Ovary (tissue), 10 donors: ENCODE measurements at places on chromosomes 2 and 18. TPM values are rescaled to one million over a fixed set of nuclear protein-coding genes. Genes with fewer than 3 reads are reported as not detected.
A peak's percentile ranks its signal among the peaks of the same experiment; 100 is the strongest.

- no peak overlapping the region for H3K27ac ChIP-seq
- H3K36me3 ChIP-seq, result no peaks in the 10 kb centered on the region
- H3K4me1 ChIP-seq, result peaks cover 8% of the 10 kb centered on the region
- peak; percentile 64 for DNase-seq
- H3K27me3 ChIP-seq, result no peaks in the 10 kb centered on the region
These were observed 472.3 kb downstream of the TNS1 start for GRCh38 chr2:217530392-217531090.

- H3K36me3 ChIP-seq, result no peaks in the 10 kb centered on the region
- H3K27ac ChIP-seq, result no peak overlapping the region
- H3K4me1 ChIP-seq, result peaks cover 1% of the 10 kb centered on the region
- no peak overlapping the region for H3K4me3 ChIP-seq
- no peak for DNase-seq
These were observed 281.0 kb downstream of the AFF3 start for GRCh38 chr2:99861376-99861760.

DNA sequence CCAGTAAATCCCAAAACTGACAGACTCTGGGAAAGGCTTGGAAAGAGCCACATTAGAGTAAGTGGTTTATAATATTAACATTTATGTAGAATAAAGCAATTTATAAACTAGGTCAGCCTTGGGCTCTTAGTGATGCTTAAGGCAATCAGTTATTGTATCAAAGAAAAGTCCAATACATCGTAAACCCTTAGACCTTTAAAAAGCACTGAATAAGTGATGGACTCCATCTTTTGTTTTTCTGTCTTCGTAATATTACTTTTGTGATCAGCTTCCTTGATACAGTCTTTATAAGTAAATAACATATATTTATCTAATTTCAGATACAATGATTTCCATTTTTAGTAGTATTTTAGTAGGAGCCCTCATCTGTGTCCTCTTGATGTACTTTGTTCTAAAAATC lies 28.7 kb downstream of the DDX1 start:
- H3K27me3 ChIP-seq, result no peaks in the 10 kb centered on the region
- no peak overlapping the region for H3K4me3 ChIP-seq
- no peak overlapping the region for H3K27ac ChIP-seq
- DNase-seq, result no peak
- no peaks in the 10 kb centered on the region for H3K36me3 ChIP-seq

Gene LHCGR
- 4.8 TPM for total RNA-seq

GRCh38 chr2:138994502-138994901 lies 214.3 kb upstream of the NXPH2 start:
- no peak overlapping the region for H3K4me3 ChIP-seq
- H3K36me3 ChIP-seq, result no peaks in the 10 kb centered on the region
- no peak overlapping the region for H3K27ac ChIP-seq
- H3K4me1 ChIP-seq, result no peaks in the 10 kb centered on the region

GRCh38 chr2:31286961-31287550 lies 53.1 kb downstream of the EHD3 start:
- H3K4me3 ChIP-seq, result no peak overlapping the region
- H3K4me1 ChIP-seq, result no peaks in the 10 kb centered on the region
- no peak for DNase-seq
- no peaks in the 10 kb centered on the region for H3K27me3 ChIP-seq

- DNase-seq, result no peak
- H3K27ac ChIP-seq, result no peak overlapping the region
- no peaks in the 10 kb centered on the region for H3K4me1 ChIP-seq
- H3K36me3 ChIP-seq, result no peaks in the 10 kb centered on the region
These were observed 294.5 kb downstream of the CNTNAP5 start for GRCh38 chr2:124319577-124319976.

- no peaks in the 10 kb centered on the region for H3K4me1 ChIP-seq
- H3K27me3 ChIP-seq, result no peaks in the 10 kb centered on the region
- no peak overlapping the region for H3K4me3 ChIP-seq
- no peak for DNase-seq
- H3K36me3 ChIP-seq, result no peaks in the 10 kb centered on the region
These were observed 96.5 kb upstream of the PIEZO2 start for GRCh38 chr18:11245879-11246278.

DNA sequence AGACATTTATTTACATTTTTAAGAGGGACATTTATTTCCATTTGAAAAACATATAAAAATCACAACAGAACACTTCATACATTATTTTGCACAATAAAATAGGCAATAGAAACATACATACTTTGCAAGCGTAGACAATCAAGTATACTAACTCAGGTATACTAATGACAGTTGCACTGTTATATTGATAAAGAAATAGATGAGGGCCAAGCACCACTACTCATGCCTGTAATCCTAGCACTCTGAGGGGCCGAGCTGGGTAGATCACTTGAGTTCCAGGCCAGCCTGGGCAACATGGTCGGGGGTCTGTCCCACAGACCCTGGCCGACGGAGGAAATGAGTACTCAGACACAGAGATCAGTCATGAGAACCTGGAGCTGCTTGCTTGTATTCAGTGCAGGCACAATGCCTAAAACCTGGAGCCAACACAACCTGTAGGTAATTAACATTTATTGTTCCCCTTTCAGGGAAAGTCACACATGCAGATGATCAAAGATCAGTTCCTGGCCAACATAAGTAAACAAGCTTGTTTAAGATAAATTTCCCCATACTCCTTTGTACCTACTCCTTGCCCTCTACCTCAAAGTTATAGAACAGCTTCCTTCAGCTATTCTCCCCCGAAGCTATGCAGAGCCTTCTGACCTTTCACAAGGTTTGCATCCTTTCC lies 1960.2 kb downstream of the SUCLG1 start:
- H3K27ac ChIP-seq, result no peak overlapping the region
- H3K27me3 ChIP-seq, result no peaks in the 10 kb centered on the region

GRCh38 chr2:58056192-58056916 lies 9.7 kb downstream of the VRK2 start:
- no peak for DNase-seq
- no peak overlapping the region for H3K27ac ChIP-seq
- no peak overlapping the region for H3K4me3 ChIP-seq
- H3K36me3 ChIP-seq, result no peaks in the 10 kb centered on the region
- no peaks in the 10 kb centered on the region for H3K4me1 ChIP-seq
- no peaks in the 10 kb centered on the region for H3K27me3 ChIP-seq

Gene MDH1B
- total RNA-seq, result 1.7 TPM

- H3K27me3 ChIP-seq, result no peaks in the 10 kb centered on the region
- H3K27ac ChIP-seq, result no peak overlapping the region
- no peak for DNase-seq
- H3K4me1 ChIP-seq, result no peaks in the 10 kb centered on the region
- no peaks in the 10 kb centered on the region for H3K36me3 ChIP-seq
- no peak overlapping the region for H3K4me3 ChIP-seq
These were observed 59.4 kb upstream of the UPP2 start for GRCh38 chr2:158042245-158042644.

- peak; percentile 81 for DNase-seq
- peak overlapping the region; percentile 22 for H3K4me3 ChIP-seq
- peaks cover 35% of the 10 kb centered on the region for H3K4me1 ChIP-seq
- no peaks in the 10 kb centered on the region for H3K27me3 ChIP-seq
- peak overlapping the region; percentile 31 for H3K27ac ChIP-seq
- no peaks in the 10 kb centered on the region for H3K36me3 ChIP-seq
These were observed 114.4 kb upstream of the HAAO start for GRCh38 chr2:42906557-42907411.

DNA sequence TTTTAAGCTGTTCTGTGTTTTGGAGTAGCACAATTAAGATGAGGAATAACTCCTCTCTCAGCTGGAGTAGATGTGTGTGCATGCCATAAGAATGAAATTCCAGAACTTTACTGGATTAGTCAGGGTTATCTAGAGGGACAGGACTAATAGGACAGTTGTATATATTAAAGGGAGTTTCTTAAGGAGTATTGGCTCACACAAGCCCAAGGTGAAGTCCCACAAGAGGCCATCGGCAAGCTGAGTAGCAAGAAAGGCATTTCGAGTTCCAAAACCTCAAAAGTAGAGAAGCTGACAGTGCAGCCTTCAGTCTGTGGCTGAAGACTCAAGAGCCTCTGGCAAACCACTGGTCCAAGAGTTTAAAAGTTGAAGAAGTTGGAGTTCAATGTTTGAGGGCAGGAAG lies 113.7 kb downstream of the RIT2 start:
- no peak overlapping the region for H3K4me3 ChIP-seq
- H3K27me3 ChIP-seq, result no peaks in the 10 kb centered on the region
- H3K27ac ChIP-seq, result no peak overlapping the region
- H3K36me3 ChIP-seq, result no peaks in the 10 kb centered on the region

Gene RAPH1
- total RNA-seq, result 8.1 TPM

- DNase-seq, result no peak
- H3K27ac ChIP-seq, result no peak overlapping the region
- H3K36me3 ChIP-seq, result no peaks in the 10 kb centered on the region
- no peaks in the 10 kb centered on the region for H3K4me1 ChIP-seq
- H3K4me3 ChIP-seq, result no peak overlapping the region
These were observed 67.4 kb downstream of the BIN1 start for GRCh38 chr2:127039387-127040031.

Gene ABCA12
- not detected for total RNA-seq

- DNase-seq, result no peak
- H3K27me3 ChIP-seq, result no peaks in the 10 kb centered on the region
- H3K27ac ChIP-seq, result no peak overlapping the region
- no peaks in the 10 kb centered on the region for H3K36me3 ChIP-seq
These were observed 3.4 kb upstream of the SPATS2L start for GRCh38 chr2:200302940-200303727.

Gene NAGK
- total RNA-seq, result 93.4 TPM

GRCh38 chr2:230982528-230982927 lies 13.4 kb upstream of the SPATA3 start:
- H3K27me3 ChIP-seq, result no peaks in the 10 kb centered on the region
- no peak for DNase-seq
- no peak overlapping the region for H3K27ac ChIP-seq
- H3K36me3 ChIP-seq, result no peaks in the 10 kb centered on the region
- H3K4me1 ChIP-seq, result no peaks in the 10 kb centered on the region
